ENCODE measurements at places on chromosomes 7 and 10.

GRCh38 chr7:95590387-95591248 lies 5.7 kb downstream of the PDK4 start:
- DNase-seq, result no peak

DNA sequence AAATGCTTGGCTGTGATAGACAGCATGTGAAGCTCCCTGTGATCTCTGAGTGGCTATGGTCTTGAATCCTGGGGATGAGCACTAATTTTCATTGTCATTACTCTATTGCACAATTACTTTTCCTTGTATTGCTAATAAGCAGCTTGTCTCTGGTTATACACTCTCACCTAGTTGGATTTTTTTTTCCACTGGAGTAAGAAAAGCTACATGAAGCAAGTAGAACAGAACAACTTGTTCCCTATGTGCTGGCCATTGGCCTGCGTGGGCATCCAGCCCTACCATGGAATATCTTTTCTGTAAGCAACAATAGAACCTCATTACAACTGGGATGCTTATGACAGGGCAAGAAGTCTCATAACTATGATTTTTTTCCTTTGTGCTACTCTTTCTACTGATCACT lies 807.4 kb downstream of the TNS3 start:
- no peak for DNase-seq

DNA sequence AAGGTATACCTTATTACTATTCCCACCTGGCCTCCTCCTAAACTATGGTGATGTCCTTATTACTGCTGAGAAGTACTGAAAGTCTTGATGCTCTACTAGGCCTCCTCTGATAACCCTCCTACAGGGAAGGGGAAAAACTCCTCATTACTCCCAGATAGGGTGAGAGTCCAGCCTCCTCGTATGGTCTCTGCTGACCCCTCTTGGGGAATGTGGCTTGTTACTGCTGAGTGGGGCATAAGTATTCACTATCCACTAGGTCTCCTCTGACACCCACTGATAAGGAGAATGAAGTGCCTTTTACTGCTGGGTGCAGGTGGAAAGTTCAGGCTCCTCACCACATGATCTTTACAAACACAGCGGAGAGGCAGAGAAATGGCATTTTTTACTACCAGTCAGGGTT lies 222.9 kb downstream of the CHRM2 start:
- DNase-seq, result no peak

- no peak for DNase-seq
Measured at GRCh38 chr7:55733241-55734140, 129.1 kb downstream of the SEPTIN14 start.

DNA sequence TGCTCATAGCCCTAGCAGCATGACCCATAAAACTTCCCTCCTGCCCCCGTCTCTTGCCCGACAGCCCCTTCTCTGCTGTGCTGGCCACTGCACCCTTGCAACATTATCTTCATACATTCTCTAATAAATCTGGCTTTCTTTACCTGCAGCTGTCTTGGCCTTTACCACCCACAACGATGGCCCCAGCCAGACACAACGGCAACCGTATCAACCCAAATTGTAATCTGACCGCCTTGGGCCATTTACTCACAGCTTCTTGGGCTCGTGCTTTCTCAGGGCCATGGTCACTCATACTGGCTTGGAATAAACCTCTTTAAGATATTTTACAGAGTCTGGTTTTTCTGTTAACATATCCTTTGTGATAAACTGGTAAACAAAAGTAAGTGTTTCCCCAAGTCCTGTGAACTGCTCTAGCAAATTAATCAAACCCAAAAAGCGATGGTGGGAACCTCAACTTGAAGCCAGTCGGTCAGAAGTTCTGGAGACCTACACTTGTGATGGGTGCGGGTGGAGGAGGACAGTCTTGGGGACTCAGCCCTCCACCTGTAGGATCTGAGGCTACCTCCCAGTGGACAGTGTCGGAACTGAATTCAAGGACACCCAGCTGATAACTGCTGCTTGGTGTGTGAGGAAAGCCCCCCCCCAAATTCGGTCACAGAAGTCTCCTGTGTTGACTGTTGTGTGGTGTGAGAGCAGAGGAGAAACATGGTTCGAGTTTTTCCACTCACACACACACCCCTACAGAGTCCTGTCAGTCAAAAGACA lies 87.6 kb upstream of the ATP6V0A4 start:
- DNase-seq, result no peak

GRCh38 chr7:149804106-149804505 lies 30.7 kb upstream of the ZNF467 start:
- DNase-seq, result no peak

GRCh38 chr10:133212853-133213494 lies 17.0 kb upstream of the UTF1 start:
- no peak for DNase-seq

DNA sequence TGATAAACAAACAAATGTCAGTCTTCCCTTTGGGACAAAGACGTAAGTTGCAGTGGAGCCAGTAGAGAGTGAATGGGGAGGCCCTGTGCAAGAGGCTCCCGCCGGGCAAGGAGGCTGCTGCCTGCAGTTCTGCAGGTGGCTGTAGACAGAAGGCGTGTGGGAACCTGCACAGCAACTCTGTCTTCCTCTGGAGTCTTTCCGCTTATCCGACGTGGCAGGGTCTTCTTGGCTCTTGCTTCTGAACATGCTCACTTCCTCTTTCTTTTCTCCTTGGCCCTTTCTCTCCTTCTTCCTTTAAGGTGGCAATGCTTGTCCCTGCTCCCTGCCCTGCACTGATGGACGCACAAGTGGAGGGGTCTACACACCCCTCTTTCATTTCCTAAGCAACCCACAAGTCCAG lies 122.5 kb downstream of the HIPK2 start:
- DNase-seq, result no peak

DNA sequence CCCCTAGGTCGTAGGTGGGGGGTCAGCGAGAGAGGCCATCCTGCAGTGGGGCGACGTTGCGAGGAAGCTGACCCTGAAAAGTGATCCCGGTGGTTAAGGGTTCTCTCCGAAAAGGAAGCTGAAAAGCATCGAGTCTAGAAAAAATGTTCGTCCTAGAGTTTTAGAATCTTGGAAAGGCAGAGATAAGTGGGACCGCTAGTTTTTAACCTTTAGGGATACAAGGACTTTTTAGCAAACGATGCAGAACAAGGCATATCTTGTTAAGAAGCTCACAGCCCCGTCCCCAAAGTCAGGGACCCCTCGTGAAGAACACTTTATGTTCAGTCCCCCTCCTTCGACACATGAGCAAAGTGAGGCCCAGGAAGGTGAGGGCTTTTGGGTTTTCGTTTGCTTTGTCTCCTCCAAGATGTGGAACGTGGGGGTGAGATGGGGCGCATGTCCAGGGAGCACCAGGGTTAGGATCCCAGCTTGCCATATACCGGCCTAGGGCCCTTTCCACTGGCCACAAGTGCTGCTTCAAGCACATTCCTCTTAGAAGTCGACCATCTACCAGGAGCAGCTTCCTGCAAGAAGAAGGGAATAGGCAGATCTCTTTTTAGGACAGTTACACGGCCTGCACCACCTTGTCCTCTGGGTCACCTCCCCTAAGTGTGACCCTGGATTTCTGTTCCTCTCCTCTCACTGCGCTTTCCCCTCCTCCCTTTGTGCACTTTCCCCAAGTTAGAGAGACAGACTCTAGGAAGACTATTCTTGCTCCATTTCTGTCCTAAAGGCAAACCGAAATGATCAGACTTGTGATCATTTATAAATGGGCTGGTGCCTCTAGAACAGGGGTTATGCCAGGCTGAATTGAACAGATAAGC lies 969 bp downstream of the SLC35G1 start:
- no peak for DNase-seq

DNA sequence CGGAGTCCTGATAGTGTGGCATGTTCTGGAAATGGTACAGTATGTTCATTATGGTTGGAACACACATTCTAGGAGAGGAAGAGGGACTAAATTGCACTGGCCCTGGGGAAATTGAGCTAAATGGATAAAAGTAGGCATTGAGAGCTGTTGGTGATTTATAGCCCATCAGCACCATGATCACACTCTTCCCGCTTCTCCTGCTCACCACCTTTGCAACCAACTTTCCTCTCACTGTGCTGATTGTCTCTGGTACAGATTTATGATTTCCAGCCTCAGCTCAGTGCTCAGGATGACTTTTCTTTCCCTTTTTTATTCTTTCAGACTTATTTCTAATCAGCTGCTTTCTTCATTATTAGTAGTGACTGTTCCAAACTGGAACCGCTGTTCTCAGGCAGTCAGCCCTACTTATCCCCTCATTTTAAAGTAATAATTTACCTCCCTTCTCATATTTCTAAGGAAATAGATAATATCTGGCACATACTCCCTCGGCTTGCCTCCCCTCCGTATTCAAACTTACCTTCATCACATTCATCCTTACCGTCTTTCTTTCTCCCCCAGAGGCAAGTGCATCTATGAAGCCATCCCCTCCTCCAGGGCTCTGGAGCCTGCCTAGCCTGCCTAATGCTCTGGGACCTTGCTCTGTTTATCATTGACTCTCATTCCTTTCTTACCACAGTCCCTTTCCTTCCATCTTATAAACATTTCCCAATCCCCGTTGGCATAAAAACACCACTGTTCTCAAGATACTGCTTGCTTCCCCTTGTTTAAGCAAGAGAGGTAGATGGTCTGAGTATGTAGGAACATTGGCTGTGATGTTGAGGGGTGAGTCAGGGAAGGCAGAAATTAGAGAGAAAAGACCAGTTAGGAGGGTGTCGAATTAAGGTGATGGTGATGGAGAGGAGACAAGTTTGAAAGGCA lies 51.6 kb upstream of the RPA3 start:
- no peak for DNase-seq

- no peak for DNase-seq
Measured at GRCh38 chr7:16923019-16923418, 41.2 kb upstream of the AGR3 start.

DNA sequence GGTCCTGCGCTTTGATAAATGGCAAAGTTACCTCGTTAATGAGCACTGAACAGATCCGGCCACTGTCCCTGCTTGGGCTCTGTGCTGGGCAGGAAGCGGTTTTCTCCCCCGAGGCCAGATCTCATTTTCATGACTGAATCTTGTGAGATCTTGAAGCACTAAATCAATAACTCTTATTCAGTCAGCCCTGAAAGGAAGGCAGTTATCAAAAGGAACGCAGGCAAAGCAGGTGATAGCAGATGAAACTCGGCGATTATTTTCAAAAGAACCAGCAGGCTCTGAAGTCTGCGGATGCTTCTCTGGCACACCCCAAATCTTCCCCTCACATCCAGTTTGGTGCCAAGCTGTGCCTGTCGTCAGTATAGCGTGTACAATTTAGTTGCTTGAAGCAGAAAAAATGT lies 228.7 kb downstream of the BAMBI start:
- DNase-seq, result no peak

- no peak for DNase-seq
Measured at GRCh38 chr7:103795787-103796186, 193.7 kb downstream of the RELN start.

GRCh38 chr10:122241836-122242235 lies 29.3 kb upstream of the BTBD16 start:
- DNase-seq, result no peak

DNA sequence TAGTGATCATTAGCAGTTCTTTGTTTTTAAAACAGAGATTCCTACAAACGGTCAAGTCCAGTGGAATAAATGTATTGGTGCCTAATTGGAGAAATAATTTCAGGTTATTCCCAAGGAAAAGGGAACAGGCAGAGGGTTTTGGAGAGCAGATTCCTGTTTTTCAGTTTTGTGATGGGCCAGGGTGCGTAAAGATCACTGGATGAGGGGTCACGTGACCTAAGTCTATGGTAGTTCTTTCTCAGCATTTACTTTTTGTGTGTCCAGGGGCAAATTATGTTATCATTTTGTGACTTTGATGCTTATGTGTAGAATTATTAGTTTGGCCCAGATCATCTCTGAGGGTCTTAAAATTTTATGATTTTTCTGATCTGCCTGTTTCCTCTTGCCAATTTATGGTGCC lies 15.2 kb downstream of the CHN2 start:
- DNase-seq, result no peak

DNA sequence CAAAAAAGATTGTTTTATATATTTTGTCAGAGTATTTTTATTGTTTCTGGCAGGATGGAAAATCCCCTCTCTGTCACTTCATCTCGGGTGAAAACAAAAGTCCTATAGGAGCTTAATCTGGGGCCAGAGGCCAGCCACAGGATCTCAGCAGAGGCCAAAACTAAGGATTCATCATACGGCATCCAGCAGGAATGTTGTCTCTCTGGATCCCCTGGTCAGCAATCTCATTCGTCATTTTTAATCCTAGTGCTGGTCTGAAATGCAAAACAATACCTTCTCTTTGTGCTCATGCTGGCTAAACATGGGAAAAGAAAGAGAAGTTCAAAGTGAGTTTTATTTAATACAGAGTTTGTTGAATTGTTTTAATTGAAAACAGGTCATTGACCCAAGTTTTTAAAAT lies 482.5 kb upstream of the AUTS2 start:
- DNase-seq, result no peak

- no peak for DNase-seq
Measured at GRCh38 chr10:132257271-132257670, 50.5 kb downstream of the STK32C start.

GRCh38 chr7:101155303-101155702 lies 1.0 kb downstream of the AP1S1 start:
- no peak for DNase-seq

DNA sequence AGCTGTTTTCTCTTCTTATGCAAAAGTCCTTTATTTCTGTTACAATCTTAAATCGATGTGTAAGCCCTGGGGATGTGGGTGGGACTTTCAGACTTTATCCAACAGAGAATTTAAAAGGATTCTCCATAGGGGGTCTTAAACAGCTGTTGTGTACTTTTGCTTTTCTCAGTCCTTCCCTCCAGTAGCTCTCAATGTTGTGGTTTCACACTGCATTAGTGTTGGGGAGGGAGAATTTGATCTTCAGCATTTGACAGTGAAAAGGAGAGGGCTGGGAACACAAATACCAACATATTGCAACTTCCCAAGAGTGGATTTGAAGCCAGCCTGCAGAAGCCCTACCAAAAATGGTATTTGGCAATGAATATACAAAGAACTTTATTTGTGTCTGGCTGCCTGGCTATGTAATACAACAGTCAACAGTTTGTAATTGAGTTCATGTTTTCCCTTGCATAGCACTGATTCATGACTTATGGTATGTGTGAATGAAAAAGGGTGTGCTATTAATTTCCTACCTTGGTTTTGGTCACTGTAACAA lies 80.1 kb upstream of the CAPZA2 start:
- no peak for DNase-seq

DNA sequence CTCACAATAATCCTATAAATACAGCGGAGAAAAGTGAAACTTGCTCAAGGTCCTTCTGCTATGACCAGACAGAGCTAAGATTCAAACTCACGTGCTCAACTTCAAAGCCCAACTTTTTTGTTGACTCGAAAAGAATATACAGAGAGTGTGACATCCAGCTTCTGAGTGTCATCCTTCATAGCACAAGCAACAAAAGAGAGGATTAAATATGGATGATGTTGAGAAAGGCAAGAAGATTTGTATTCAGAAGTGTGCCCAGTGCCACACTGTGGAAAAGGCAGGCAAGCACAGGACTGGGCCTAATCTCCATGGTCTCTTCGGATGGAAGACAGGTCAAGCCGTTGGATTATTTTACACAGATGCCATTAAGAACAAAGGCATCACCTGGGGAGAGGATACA lies 2.1 kb upstream of the FAM3C start:
- no peak for DNase-seq

DNA sequence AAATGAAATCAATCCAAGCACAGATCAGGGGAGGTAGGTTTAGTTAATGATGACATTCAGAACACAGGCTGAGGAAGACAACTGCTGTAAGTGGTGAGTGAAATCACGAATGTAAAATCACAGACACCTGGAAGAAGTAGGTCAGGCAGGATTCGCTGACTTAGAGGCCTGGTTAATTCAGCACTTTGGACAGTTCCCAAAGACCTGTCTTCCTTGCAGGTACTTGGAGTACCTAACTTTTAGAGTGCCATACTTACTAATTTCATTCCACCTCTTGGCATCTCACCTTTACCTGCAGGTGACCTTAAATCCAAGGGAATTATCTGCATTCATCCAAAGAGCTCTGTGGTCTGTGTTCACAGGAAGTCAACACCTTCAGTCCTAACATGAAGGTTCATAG lies 822.3 kb downstream of the PHTF2 start:
- no peak for DNase-seq

Measured in stimulated activated CD8-positive, alpha-beta memory T cell treated with anti-CD3 and anti-CD28 coated beads, Interleukin-7, amount 100 ng/mL, for 1 hour (primary cell).